Thoracic aorta (tissue), 2 donors: ENCODE measurements at places on chromosomes 12 and 14. TPM values are rescaled to one million over a fixed set of nuclear protein-coding genes. Genes with fewer than 3 reads are reported as not detected.

- H3K27me3 ChIP-seq = no peaks in the 10 kb centered on the region
- H3K36me3 ChIP-seq = no peaks in the 10 kb centered on the region
- no peak overlapping the region for H3K4me3 ChIP-seq
- peak; percentile 47 for DNase-seq
- H3K27ac ChIP-seq = no peak overlapping the region
These were observed 3.6 kb downstream of the ZNF839 start for GRCh38 chr14:102323102-102323501.

KRT73 gene
- not detected for total RNA-seq

DNA sequence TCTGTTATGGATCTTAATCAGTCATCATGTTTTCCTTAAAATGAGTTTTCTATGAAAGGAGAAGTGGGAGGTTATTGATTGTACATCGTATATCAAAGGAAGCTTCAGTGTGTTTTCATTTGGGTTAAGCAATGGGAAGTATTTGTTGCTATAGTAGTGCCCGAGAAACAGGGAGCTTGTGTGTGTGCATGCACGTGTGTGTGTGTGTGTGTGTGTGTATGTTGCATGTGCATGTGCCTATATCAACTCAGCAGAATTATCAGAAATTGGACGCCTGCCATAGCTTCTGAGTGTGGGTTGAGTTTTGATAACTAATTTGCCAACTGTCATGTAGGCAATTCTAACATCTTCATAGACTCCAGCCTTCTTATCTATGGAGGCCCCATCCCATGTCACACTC lies 246.1 kb upstream of the CRY1 start:
- H3K27ac ChIP-seq = no peak overlapping the region
- no peaks in the 10 kb centered on the region for H3K27me3 ChIP-seq
- no peak for DNase-seq
- no peaks in the 10 kb centered on the region for H3K4me1 ChIP-seq
- no peaks in the 10 kb centered on the region for H3K36me3 ChIP-seq

- no peak overlapping the region for H3K4me3 ChIP-seq
- no peaks in the 10 kb centered on the region for H3K36me3 ChIP-seq
- H3K27me3 ChIP-seq = no peaks in the 10 kb centered on the region
- peaks cover 6% of the 10 kb centered on the region for H3K4me1 ChIP-seq
- no peak overlapping the region for H3K27ac ChIP-seq
These were observed 191.5 kb upstream of the LRIG3 start for GRCh38 chr12:59111851-59112250.

HOXC9 gene
- not detected for total RNA-seq

- no peak for DNase-seq
- H3K27me3 ChIP-seq = no peaks in the 10 kb centered on the region
- H3K4me3 ChIP-seq = no peak overlapping the region
- H3K36me3 ChIP-seq = no peaks in the 10 kb centered on the region
These were observed 174.2 kb downstream of the SSPN start for GRCh38 chr12:26369588-26369987.

DNA sequence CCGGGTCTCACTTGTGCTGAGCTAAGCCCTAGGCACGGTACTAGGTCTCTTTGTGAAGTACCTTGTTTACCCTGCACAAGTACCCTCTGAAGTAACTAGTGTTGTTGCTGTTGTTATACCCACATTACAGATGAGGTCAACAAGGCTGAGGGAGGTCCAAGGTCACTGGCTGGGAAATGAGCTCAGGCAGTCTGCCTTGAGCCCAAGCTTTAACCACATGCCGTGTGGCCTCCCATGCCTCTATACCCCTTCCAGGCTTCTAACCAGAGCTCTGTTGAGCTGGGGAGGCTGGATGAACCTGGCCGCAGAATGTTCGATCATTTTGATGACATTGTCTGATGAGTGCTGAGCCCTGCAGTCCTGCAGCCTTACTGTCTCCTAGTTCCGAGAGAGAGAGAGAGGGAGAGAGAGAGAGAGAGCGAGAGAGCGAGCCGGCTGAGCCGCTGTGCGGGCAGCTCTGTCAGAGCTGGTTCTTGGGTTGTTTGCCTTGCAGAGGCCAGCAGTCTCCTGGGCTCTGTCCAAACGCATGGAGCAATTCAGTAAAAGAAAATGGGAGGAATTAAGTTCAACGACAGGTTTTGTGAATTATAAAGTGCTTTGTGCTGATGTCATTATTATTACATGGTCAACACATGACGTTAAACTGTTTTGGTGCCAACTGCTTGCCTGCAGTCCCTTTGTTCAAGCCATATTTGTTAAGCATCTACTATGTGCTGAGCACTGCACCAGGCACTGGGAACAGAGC lies 13.1 kb downstream of the JDP2 start:
- peak overlapping the region; percentile 71 for H3K27ac ChIP-seq
- peaks cover 22% of the 10 kb centered on the region for H3K36me3 ChIP-seq
- peaks cover 48% of the 10 kb centered on the region for H3K4me1 ChIP-seq
- peak overlapping the region; percentile 26 for H3K4me3 ChIP-seq
- no peak for DNase-seq

- H3K27me3 ChIP-seq = no peaks in the 10 kb centered on the region
- no peak overlapping the region for H3K27ac ChIP-seq
- H3K4me1 ChIP-seq = peaks cover 53% of the 10 kb centered on the region
- DNase-seq = no peak
These were observed 13.5 kb downstream of the HECTD1 start for GRCh38 chr14:31194095-31194494.

GRCh38 chr12:123055281-123055766 lies 74.8 kb downstream of the ARL6IP4 start:
- no peaks in the 10 kb centered on the region for H3K36me3 ChIP-seq
- H3K4me1 ChIP-seq = peaks cover 7% of the 10 kb centered on the region
- H3K27ac ChIP-seq = no peak overlapping the region
- no peak for DNase-seq
- no peak overlapping the region for H3K4me3 ChIP-seq
- H3K27me3 ChIP-seq = no peaks in the 10 kb centered on the region

KRT72 gene
- total RNA-seq = not detected

GRCh38 chr12:15584366-15585041 lies 204.7 kb downstream of the EPS8 start:
- peak overlapping the region; percentile 18 for H3K27ac ChIP-seq
- no peak overlapping the region for H3K4me3 ChIP-seq
- no peaks in the 10 kb centered on the region for H3K27me3 ChIP-seq
- H3K36me3 ChIP-seq = peaks cover 12% of the 10 kb centered on the region
- no peak for DNase-seq
- no peaks in the 10 kb centered on the region for H3K4me1 ChIP-seq

- H3K4me3 ChIP-seq = peak overlapping the region; percentile 43
- no peak for DNase-seq
- H3K27ac ChIP-seq = peak overlapping the region; percentile 83
These were observed 104.2 kb upstream of the MAP1LC3B2 start for GRCh38 chr12:116454950-116455447.

DNA sequence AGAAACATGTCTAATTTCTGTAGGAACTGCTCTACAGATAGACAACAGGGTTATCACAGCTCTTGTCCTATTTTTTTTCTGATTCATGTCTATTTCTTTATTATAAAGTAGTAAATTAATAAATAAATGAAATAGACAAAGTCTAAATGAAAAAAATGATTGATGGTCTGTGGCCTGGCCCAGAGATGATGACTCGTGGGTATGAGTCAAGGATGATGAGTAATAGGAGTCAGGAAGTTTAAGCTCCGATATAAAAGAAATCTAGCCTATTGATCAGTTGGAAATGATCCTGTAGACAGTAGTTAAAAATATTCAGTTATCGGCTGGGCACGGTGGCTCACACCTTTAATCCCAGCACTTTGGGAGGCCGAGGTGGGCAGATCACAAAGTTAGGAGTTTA lies 90.6 kb upstream of the RTL1 start:
- no peak overlapping the region for H3K27ac ChIP-seq
- no peak overlapping the region for H3K4me3 ChIP-seq
- no peak for DNase-seq
- H3K36me3 ChIP-seq = no peaks in the 10 kb centered on the region
- no peaks in the 10 kb centered on the region for H3K4me1 ChIP-seq

BDKRB1 gene
- total RNA-seq = not detected

- no peaks in the 10 kb centered on the region for H3K36me3 ChIP-seq
- no peak overlapping the region for H3K27ac ChIP-seq
- DNase-seq = no peak
- no peaks in the 10 kb centered on the region for H3K4me1 ChIP-seq
- H3K4me3 ChIP-seq = no peak overlapping the region
These were observed 14.5 kb downstream of the CCDC198 start for GRCh38 chr14:57479197-57479596.

- H3K27me3 ChIP-seq = no peaks in the 10 kb centered on the region
- no peak overlapping the region for H3K4me3 ChIP-seq
- H3K4me1 ChIP-seq = no peaks in the 10 kb centered on the region
- H3K27ac ChIP-seq = no peak overlapping the region
These were observed 8.2 kb upstream of the CLEC2A start for GRCh38 chr12:9940375-9940774.

RNF212B gene
- total RNA-seq = not detected

- H3K36me3 ChIP-seq = no peaks in the 10 kb centered on the region
- H3K27me3 ChIP-seq = no peaks in the 10 kb centered on the region
- DNase-seq = no peak
- no peak overlapping the region for H3K27ac ChIP-seq
These were observed 121.8 kb downstream of the BBS10 start for GRCh38 chr12:76226397-76226796.

DNA sequence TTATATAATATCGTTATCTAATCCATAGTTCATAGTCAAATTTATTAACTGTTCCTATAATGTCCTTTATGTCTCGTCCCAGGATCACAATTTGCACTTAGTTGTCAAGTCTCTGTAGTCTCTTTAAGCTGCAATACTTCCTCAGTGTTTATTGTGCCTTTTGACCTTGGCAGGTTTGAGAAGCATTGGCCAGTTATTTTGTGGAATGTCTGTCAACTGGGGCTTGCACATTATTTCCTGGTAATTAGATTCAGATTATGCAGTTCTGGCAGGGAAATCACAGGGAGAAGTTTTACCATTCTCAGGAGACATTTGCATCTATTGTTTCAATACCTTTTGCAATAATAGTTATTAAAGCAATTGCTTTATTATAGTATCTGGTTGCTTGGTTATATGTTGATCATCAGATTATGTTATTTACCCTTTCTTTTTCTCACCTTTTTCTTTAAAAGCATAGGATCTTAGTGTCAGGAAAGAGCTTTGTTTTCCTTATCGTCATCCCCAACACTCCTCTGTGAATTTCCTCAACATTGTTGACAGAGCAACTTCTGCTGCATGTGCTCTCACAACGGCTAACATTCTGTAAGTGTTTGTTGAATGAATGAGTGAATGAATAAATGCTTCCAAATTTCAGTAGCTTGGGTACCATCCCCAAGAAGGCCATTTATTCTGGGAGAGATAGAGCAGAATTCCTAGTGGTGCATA lies 3.7 kb upstream of the ART4 start:
- H3K4me3 ChIP-seq = no peak overlapping the region
- H3K36me3 ChIP-seq = no peaks in the 10 kb centered on the region
- peak overlapping the region; percentile 17 for H3K27ac ChIP-seq
- no peaks in the 10 kb centered on the region for H3K27me3 ChIP-seq

DNA sequence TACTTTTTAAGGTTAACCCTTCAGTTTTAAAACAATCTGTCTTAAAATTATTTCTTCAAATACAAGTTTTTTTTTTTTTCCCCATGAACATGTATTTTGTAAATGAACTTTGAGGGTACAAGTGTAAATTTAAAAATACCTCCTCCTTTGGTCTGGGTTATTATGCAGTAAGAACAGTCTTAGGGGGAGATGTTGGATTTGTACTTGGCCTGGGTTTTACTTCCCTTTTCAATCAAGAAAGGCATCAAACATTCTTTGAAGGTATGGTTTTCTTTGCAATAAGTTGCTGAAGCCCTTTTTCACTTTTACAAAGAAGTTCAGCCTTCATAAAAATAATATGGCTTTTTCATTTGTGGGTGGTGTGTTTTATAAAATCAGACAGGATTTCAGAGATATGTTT lies 20.5 kb downstream of the WBP11 start:
- H3K27ac ChIP-seq = no peak overlapping the region
- no peak for DNase-seq
- peaks cover under 1% of the 10 kb centered on the region for H3K4me1 ChIP-seq
- H3K27me3 ChIP-seq = no peaks in the 10 kb centered on the region

FOXN4 gene
- total RNA-seq = not detected

DNA sequence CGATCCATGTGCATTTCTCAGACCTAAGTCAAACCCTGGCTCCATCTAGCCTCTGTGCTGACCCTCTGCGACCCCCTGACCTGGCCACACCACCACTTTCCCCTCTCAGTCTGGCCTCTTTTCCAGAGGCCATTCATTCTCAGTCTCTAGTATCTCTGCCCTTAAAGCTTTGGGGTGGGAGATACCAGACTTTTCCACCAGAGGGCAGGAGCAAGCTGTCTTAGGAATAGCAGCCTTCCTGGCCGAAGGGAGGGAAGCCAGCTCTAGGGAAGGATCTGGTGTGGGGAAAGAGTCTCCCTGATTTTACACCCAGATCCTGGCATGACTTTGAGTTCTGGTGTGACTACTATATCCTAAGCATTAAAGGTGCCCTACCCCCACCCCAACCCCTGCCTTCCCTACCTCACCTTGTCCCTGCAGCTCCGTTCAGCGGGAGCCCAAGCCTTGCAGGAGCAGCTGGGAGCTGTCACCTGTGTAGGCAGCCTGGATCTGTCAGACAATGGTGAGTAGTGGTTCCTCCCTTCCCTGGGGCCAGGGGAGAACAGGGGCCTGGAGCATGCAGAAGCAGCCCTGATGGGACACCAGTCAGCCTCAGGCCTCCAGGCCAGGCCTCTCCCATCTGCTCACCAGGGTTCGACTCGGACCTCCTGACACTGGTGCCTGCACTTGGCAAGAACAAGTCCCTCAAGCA lies 6.6 kb downstream of the CARMIL3 start:
- H3K36me3 ChIP-seq = no peaks in the 10 kb centered on the region
- H3K27me3 ChIP-seq = no peaks in the 10 kb centered on the region
- no peaks in the 10 kb centered on the region for H3K4me1 ChIP-seq

VRTN gene
- total RNA-seq = not detected

- peak overlapping the region; percentile 97 for H3K27ac ChIP-seq
- H3K27me3 ChIP-seq = no peaks in the 10 kb centered on the region
These were observed 37.0 kb upstream of the PNMA1 start for GRCh38 chr14:73751157-73751691.

RNASE11 gene
- not detected for total RNA-seq

- H3K4me1 ChIP-seq = no peaks in the 10 kb centered on the region
- no peak overlapping the region for H3K4me3 ChIP-seq
- H3K27me3 ChIP-seq = no peaks in the 10 kb centered on the region
- H3K36me3 ChIP-seq = peaks cover 15% of the 10 kb centered on the region
- H3K27ac ChIP-seq = no peak overlapping the region
These were observed 14.1 kb downstream of the PYROXD1 start for GRCh38 chr12:21451529-21451928.

DNA sequence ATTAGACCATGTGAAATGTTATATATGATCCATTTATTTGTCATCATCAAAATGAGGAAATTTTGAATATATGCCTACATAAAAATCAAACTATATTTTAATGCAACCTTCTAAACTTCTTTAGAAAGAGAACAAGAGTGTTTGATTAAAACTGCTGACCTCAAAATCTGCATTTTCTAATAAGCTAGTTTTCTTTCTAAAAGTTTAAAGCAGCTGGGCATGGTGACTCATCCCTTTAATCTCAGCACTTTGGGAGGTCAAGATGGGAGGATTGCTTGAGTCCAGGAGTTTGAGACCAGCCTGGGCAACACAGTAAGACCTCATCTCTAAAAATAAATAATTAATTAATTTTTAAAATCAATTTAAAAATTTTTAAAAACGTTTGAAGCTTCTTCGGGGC lies 36.2 kb downstream of the GNPTAB start:
- H3K27me3 ChIP-seq = no peaks in the 10 kb centered on the region
- H3K27ac ChIP-seq = no peak overlapping the region
- H3K36me3 ChIP-seq = peaks cover 5% of the 10 kb centered on the region
- H3K4me1 ChIP-seq = no peaks in the 10 kb centered on the region
- no peak overlapping the region for H3K4me3 ChIP-seq
- DNase-seq = no peak

- no peaks in the 10 kb centered on the region for H3K36me3 ChIP-seq
- DNase-seq = no peak
- no peak overlapping the region for H3K27ac ChIP-seq
- H3K27me3 ChIP-seq = no peaks in the 10 kb centered on the region
- no peaks in the 10 kb centered on the region for H3K4me1 ChIP-seq
These were observed 184.2 kb upstream of the GZMB start for GRCh38 chr14:24818058-24818822.
